Cardiac fibroblast (primary cell): ENCODE measurements at places on chromosomes 6 and 20.
A peak's percentile ranks its signal among the peaks of the same experiment; 100 is the strongest.

GRCh38 chr6:34709386-34709785 lies 12.8 kb upstream of the ILRUN start:
- peak; percentile 37 for DNase-seq

DNA sequence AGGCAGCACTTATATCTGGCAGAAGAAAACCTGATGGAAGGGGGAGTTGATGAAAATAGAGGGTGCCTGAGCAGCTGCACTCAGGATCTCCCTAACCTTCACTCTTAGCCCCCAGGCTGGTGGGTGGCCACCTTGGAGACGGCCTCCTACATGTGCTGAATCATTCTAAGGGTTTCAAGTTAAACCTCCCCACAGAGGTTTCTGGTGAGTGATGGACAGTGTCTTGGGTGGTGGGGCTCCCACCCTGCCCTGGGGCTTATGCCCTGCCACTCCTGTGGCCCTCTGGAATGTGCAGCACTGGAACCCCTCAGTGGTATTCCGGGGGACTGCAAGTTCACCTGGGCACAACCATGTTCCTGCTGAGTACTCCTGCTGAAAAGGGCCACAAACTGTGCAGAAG lies 357.2 kb downstream of the CD83 start:
- no peak for DNase-seq

DNA sequence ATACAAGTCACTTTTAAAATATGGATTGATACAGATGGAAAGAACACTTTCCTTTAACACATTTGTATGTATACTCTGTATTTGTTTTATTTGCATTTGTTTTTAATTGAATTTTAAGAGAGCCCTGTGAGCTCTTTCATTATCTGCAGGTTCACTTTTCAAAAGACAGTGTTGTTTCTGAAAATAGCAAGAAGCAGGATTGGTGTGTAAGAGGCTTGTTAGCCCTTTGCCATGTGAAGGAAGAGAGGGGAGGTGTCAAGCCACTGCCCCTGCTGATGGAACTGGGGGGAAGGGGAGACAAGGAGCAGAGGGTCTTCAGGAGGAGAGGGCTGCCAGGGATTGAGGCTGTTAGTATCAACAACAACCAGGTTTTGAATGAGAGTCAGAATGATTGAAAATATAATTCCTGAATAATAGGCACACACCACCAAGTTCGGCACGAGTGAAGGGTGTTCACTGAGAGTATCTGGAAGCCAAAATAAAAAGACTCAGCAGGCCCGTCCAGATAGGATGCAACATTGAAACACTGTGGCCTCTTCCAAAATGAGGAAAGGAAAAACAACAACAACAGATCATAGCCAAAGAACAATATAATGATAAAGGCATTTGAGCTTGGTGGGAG lies 12.6 kb upstream of the PBOV1 start:
- DNase-seq, result no peak

DNA sequence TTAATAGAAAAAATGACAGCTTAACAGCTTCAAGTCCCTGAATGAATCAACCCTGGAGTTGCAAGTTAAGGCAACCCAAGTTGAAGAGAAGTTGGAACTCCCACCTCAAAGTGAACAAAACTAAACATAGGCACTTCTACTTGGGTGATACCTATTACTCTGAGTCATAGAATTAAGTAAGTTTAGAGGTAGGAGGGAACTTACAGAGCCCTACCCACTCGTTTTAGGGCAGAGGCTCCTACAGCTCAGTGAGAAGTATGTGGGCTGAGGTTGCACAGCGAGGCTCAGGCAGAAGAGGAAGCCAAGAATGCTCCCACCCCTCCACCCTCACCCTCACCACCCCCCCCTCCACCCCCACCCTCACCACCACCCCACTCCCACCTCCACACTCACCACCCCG lies 42.2 kb downstream of the NFATC2 start:
- no peak for DNase-seq

- DNase-seq, result peak; percentile 97
Observed at GRCh38 chr6:89034586-89035251, 45.8 kb upstream of the PNRC1 start.

DNA sequence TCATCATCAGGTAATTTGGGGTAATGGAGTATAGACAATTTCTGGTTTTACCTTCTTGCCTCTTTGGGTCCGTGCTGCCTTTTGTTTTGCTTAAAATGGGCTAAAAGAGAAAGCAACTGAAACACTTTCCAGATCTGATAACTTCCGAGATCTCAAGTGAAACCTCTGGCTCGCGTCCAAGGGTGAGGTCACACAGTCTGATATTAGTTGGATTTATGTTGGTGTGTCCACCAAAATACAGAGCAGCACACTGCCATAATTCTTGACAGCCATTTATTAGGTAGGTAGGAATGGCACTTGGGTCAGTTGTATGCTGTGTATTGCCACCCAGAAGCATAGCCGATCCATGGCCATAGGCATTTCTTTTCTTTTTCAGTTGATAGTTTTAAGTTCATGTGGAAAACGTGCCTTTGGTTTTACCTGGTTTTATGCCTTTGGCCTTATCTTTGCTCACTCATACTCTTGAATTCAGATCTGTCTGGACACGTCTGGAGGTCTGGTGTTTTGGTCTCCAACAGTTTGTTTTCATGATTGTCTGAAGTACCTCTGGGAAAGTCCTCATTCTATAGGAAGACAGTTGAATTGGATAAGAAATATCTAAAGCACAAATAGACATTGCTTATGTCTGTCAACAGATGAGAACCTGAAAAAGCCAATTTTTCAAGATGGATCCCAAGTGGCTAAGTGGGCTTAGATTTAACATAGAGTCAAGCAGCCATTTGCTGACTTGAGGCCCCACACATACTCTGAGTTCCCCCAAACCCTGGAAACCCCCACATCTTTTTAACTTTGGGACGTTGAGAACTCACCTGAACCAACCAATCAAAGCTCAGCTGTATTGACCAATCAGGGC lies 320.8 kb downstream of the SOX4 start:
- peak; percentile 34 for DNase-seq
